ENCODE measurements at places on chromosomes 5 and 9.

- DNase-seq, result no peak
Observed at GRCh38 chr9:16598316-16598715, 272.2 kb downstream of the BNC2 start.

DNA sequence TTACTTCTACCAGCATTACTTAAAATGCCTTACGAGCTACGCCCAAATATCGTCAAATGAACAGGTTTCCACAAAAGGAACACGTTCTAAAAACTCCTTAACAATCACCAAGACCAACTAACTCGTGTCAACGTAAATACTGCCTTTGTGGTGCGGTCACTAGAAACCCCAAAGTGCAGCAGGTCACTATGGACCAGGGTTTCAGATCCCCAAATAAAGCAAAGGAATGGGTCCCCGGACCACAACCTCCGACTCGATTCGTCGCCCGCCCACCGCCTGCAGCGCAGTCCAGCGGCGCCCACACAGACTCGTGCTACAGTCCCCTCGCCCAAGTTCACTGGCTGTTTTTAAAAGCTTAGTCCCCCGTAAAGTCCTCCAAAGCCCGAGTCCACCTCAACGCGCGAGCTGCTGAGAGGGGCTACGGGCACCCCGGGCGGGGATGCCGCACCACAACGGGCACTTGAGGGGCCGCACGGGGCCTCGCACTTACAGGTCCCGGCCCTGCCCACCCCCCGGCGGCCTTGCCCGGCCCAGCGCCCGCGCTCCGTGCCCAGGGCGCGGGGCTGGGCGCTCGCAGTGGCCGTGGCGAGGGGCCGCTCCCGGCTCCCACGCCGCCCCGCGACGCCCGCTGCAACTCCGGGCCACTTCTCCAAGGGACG lies 1.1 kb downstream of the NFIB start:
- DNase-seq, result no peak

DNA sequence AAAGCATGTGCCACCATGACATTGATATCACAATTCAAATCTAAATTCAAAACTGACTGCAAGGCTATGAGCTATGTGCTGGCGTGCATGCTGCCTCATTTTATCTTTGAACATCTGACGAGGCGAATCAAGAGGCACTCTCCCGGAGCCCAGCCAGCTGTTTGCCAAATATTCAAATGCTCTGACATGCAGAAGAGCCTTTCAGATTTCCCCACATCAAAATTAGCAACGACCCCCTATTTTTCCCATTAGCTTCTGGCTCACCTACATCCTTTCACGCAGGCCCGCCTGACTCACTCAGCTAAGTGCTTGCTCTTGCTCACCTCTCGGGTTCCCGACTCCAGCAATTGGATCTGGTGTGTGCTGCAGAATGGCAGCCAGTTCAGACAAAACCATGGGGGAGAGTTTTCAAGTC lies 159.0 kb downstream of the NR2F1-AS1 start:
- no peak for DNase-seq

DNA sequence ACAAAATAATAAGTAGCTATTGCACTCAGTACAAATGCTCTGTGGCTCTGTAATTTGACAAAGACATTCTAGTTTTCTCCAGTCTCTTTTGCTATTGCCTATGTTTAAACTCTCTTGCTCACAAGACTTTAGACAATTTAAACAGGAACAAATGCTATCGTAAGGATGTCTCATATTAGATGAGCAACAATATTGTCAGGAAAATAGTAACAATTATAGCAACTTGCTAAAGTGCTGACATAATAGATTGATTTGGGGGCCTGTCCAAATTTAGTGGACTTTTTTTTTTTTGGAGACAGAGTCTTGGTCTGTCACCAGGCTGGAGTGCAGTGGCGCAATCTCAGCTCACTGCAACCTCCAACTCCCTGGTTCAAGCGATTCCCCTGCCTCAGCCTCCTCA lies 11.8 kb downstream of the KIF2A start:
- DNase-seq, result no peak

DNA sequence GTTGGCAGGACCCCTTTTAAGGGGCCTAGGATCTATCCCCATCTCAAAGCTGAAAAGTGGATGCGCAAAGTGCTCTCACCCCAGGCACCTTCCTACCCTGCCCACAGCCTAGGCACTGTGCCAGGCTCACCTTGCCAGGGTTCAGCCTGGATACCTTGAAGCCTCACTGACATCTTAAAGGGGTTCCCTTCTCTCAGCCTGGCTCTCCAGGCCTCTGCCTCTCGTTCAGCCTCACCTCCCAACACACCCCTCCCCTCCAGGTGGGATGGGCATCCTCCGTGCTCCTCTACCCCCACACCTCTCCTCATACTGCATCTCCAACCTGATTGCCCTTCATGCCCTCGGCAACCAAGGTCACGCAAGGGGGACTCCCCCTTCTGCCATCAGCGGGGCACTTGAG lies 25.5 kb downstream of the TNIP1 start:
- no peak for DNase-seq

DNA sequence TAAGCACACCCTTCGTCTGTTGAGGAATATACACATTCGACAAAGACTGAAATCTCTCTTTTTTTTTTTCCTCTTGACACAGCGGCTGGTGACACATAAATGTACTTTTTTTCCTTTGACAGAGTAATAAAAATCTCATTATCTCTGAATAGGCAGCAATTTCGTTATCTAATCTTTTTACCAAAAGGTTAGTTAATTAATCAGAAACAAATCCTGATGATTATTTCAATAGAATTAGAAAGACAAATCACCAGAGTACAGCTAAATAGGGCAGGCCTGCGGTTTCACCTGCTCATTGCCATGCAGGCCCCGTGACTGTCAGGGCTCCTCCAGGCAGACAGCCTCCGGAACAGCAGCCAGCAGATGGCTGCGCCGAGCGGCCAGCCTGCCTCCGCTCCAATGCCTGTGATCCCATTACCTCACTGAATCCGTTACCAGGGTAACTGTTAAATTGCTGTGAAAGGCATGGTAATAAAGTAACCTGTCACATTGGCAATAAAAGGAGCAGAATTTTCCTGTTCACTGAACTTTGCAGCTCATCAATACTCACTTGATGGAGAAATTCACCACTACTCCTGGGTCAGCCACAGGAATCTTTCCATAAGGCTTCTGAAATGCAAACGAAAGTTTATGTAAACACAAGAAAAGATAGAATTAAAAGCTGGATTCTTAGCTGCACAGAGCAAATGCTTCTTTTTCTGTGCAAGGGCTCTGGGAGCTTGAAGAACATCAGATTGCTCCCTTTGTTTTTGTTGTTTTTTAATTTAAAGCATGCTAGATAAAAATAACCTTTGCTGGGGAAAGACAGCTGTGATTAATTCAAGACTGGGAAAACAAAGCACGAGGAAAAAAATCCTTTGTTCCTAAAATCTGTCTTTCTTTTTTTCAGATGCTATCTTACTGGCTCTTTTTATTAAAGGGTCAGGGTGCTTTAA lies 666.4 kb upstream of the ZNF608 start:
- DNase-seq, result peak; percentile 44

GRCh38 chr9:136437839-136438547 lies 1.7 kb downstream of the INPP5E start:
- no peak for DNase-seq

DNA sequence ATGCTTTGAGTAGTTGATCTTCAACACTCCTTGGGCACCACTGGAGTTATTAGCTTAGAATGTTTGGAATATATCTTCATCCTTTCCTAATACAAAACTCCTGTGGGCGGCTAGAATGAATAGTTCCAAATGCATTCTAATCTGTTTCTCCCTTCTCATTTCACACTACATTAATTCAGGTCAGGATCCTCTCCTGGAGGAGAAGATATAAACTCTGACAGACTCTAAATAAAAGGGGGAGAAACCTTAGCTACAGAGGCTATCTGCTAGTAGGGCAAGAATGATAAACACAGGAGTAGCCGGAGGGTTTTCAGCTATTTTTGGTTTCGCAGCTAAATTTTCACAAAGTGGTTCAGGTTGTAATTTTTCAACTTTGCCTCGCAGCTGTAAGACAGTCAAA lies 45.2 kb upstream of the FAM240B start:
- no peak for DNase-seq

DNA sequence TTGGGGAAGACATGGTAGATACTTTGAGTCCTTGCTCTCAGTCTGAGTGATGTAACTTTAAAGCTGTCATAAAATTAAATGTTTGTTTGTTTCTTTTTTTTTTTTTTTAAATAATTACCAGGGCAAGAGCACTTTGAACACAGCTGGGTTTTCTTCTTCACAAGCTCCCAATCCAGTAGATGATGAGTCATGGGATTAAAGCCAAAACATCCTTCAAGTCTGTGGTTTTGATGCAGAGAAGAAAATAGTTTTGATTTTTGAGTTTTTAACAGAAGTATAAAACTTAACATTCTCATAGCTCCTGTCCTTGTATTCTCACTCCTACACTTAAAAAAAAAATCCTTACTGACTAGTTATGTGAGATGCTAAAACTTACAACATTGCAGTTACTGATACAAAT lies 34.8 kb upstream of the IL31RA start:
- DNase-seq, result no peak

GRCh38 chr5:102628441-102629175 lies 126.5 kb upstream of the PAM start:
- peak; percentile 82 for DNase-seq

- DNase-seq, result peak; percentile 4
Observed at GRCh38 chr9:114238891-114239875, 83.7 kb upstream of the ORM1 start.

DNA sequence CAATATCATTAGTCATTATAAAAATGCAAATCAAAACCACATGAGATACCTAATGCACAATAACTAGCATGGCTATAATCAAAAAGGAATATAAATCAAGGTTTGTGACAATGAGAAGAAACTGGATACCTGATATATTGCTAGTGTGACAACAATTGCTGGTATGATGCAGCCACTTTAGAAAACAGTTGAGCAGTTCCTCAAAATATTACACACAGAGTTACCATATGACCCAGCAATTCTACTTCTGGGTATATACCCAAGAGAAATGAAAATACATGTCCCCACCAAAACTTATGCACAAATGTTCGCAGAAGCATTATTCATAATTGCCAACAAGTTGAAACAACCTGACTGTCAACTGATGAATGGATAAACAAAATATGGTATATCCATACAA lies 339.7 kb upstream of the POU5F2 start:
- DNase-seq, result no peak

DNA sequence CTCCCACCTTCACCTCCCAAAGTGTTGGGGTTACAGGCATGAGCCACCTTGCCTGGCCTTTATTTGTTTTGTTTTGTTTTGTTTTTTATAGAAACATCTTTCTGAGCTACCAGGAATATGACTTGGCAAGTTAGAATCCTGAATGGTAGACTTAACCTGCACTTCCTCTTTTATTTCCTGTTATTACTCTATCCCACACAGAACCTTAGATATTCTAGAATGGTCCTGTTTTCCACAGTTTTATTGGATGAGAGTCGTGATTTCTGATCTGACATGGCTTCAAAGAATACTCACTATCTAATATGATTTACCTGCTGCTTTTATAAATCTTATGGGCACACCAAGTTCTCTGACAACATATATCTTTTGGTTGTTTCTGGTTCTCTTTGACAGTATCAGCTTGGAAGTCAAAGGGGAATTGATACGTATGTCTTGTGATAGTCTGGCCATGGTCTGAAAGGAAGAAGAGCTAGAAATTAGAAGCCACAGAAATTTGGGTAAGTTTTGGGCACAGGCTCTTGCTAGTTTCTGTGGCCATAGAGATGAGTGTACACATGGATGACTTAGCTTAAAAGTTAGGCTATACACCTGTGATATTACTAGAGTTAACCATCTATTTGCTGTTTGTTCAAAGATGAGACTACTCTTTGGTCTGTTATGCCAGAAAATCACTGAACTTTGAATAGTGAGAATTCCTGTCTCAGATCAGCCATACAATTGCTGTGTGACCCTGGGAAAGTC lies 4.7 kb upstream of the PANK3 start:
- DNase-seq, result no peak

DNA sequence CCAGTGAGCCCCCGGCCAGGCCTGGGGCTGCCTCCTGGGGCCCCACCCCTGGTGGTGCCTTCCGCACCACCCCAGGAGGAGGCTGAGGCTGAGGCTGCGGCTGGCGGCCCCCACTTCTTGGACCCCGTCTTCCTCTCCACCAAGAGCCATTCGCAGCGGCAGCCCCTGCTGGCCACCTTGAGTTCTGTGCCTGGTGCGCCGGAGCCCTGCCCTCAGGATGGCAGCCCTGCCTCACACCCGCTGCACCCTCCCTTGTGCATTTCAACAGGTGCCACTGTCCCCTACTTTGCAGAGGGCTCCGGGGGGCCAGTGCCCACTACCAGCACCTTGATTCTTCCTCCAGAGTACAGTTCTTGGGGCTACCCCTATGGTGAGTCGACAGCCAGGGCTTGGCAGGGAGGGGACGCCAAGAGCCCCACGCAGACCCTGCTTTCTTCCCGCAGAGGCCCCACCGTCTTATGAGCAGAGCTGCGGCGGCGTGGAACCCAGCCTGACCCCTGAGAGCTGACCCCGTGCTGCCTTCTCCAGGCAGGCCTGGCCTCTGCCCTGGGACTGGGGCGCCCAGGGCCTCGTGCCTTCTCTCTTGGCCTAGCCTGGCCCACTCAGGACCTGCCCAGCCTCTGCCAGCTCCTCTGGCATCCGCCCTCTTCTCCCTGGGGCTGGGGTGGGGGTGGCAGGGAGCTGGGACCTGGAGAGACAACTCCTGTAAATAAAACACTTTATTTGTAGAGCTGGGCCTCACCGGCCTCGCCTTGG lies 4.0 kb upstream of the EHMT1 start:
- no peak for DNase-seq

- no peak for DNase-seq
Observed at GRCh38 chr5:107450531-107450930, 220.2 kb downstream of the EFNA5 start.

GRCh38 chr9:130185017-130185416 lies 12.8 kb downstream of the NCS1 start:
- no peak for DNase-seq

- DNase-seq, result no peak
Observed at GRCh38 chr5:104361932-104362331, 799.3 kb upstream of the NUDT12 start.

GRCh38 chr9:13282998-13283397 lies 3.5 kb upstream of the MPDZ start:
- DNase-seq, result no peak

GRCh38 chr5:95962785-95963184 lies 1.1 kb upstream of the ELL2 start:
- no peak for DNase-seq

GRCh38 chr9:132733260-132733815 lies 63.1 kb downstream of the GTF3C4 start:
- no peak for DNase-seq

DNA sequence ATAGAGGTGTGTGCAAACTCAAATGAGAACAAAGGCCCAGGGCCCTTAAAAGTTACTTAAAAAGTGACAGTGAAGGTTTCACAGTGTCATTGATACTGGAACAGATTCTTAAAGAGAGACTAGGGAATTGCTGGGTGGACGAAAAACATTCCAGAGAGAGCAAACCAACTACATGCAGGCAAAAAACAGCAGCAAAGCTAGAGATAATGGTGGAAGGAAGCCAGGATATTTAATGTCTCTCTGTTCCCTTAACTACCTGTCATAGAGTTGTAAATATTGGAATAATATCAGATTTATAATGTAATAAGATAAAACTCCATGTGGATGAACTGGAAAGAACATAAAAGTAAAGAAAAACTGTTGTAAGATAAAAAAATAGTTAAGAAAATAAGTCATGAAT lies 508.6 kb downstream of the TAF11L14 start:
- no peak for DNase-seq

GRCh38 chr9:126791406-126792230 lies 13.2 kb upstream of the ZBTB43 start:
- DNase-seq, result peak; percentile 52

- DNase-seq, result peak; percentile 54
Observed at GRCh38 chr5:56264417-56265025, 31.4 kb upstream of the ANKRD55 start.

- DNase-seq, result peak; percentile 74
Observed at GRCh38 chr9:122389799-122390481, 19.1 kb downstream of the PTGS1 start.

- no peak for DNase-seq
Observed at GRCh38 chr5:161975350-161975749, 92.2 kb upstream of the GABRG2 start.

All from suppressor macrophage (primary cell).